ENCODE measurements at places on chromosomes 2 and 18.

DNA sequence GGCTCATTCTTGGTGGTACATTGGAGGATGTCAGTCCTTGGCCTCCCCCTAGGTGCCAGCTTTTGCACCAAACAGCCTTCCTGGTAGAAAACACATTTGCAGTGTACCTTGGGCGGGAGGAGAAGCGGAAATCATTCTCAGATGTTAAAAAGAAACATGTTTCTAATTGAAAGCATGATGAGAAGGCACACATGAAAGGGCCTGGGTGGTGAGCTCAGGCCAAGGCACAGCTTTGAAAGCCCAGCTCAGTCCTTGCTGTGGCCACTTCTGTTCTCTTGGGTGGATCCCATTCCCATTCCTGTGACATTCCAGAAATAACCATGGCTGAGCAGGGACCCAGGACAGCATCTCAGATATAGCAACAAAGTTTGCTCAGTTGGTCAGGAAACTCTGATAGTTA lies 71.5 kb downstream of the LTBP1 start:
- DNase-seq = no peak

DNA sequence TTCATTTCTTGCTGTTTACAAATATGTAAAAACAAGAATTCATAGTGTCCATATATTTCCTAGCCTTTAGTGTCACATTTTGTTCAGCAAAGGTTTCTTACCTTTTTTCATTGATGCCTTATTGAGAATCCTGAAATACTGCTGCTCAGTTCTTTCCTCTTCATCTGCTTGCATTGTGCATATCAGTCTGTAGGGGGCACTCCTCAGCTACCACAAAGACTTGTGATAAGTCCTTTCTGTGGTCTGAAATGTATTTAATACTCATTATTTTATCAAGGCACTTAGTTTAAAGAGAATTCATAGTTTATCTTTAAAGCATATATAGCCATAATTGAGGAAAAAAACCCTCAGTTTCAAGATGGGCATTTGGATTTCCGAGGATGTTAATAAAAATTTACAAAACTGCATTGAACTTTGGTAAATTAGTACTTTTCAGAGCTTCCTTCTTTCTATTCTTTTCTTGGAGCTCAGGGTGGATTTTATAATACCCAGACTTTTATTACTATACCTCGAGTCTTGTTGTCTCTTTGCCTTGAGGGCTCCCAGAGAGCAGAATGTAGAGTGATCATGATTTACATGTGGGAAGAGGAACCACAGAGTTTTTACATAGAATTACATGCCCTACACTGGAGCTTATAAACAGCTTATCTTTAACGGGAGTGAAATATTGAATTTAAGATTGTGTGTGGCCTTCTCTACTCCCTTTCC lies 570.1 kb downstream of the PLCL1 start:
- no peak for DNase-seq

GRCh38 chr2:147910990-147911473 lies 66.2 kb downstream of the ACVR2A start:
- no peak for DNase-seq

- DNase-seq = no peak
Observed at GRCh38 chr2:15010346-15010745, 377.8 kb downstream of the LRATD1 start.

- DNase-seq = no peak
Observed at GRCh38 chr2:23679044-23679443, 247.9 kb downstream of the ATAD2B start.

GRCh38 chr2:30974092-30974491 lies 164.1 kb downstream of the GALNT14 start:
- no peak for DNase-seq

GRCh38 chr2:69123182-69123581 lies 110.2 kb downstream of the ANTXR1 start:
- no peak for DNase-seq

Data from stimulated activated CD8-positive, alpha-beta memory T cell treated with anti-CD3 and anti-CD28 coated beads, Interleukin-4, amount 100 ng/mL, for 4 hours (primary cell).